ENCODE measurements at places on chromosomes 4 and X. TPM values are rescaled to one million over a fixed set of nuclear protein-coding genes. Genes with fewer than 3 reads are reported as not detected.

MAGEA1 gene
- total RNA-seq = not detected

DNA sequence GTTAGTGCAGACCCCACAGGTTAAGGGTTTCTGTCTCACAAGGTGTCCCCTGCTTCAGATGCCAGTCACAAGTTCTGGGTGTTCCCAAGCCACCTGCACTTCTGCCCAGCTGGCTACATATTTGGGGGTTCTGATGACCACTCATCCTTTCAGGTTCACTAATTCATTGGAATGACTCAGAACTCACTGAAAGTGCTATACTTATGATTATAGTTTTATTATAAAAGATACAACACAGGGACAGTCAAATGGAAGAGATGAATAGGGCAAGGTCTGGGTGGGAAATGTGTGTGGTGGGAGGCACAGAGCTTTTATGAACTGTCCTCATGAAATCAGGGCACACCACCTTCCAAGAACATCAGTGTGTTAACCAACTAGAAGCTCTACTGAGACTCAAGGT lies 97.7 kb upstream of the CASK start:
- H3K4me1 ChIP-seq = no peaks in the 10 kb centered on the region
- no peak for DNase-seq
- H3K36me3 ChIP-seq = no peaks in the 10 kb centered on the region

- no peaks in the 10 kb centered on the region for H3K36me3 ChIP-seq
- H3K4me1 ChIP-seq = no peaks in the 10 kb centered on the region
- H3K4me3 ChIP-seq = no peak overlapping the region
- no peak for DNase-seq
Observed at GRCh38 chr4:17072483-17072882, 174.0 kb upstream of the LDB2 start.

DNA sequence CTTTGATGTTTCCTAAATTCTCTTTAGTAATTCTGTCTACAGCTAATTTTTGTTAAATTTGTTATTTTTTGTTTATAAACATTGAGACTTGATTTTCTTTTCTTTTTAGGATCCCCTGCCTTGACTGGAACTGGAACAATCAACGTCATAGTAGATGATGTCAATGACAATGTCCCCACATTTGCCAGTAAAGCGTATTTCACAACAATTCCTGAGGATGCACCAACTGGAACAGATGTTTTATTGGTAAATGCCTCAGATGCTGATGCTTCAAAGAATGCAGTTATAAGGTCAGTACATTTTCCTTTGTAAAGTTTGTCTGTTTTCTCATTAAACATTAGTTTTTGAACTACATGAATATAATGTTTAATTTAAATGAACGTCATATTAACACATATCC lies 119.4 kb downstream of the FAT4 start:
- DNase-seq = no peak
- no peaks in the 10 kb centered on the region for H3K27me3 ChIP-seq
- no peak overlapping the region for H3K4me3 ChIP-seq
- no peaks in the 10 kb centered on the region for H3K36me3 ChIP-seq

- no peak overlapping the region for H3K4me3 ChIP-seq
- no peaks in the 10 kb centered on the region for H3K27me3 ChIP-seq
- no peak overlapping the region for H3K27ac ChIP-seq
- H3K4me1 ChIP-seq = no peaks in the 10 kb centered on the region
Observed at GRCh38 chr4:155304375-155304774, 72.4 kb downstream of the MAP9 start.

- H3K4me1 ChIP-seq = no peaks in the 10 kb centered on the region
- H3K36me3 ChIP-seq = no peaks in the 10 kb centered on the region
- H3K27ac ChIP-seq = no peak overlapping the region
- DNase-seq = no peak
Observed at GRCh38 chrX:88991583-88992132, 244.6 kb downstream of the CPXCR1 start.

DNA sequence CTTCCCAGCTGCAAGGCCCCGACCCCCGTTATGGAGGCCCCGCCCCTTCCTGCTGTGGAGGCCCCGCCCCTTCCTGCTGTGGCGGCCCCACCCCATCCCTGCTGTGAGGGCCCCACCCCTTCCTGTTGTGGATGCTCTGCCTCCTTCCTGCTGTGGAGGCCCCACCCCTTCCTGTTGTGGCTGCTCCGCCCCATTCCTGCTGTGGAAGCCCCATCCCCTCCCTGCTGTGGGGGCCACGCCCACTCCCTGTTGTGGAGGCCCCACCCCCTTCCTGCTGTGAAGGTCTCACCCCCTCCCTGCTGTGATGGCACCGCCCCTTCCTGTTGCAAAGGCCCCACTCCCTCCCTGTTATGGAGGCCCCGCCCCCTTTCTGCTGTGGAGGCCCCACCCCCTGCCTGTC lies 104.9 kb upstream of the PSAPL1 start:
- no peak overlapping the region for H3K4me3 ChIP-seq
- DNase-seq = no peak
- no peak overlapping the region for H3K27ac ChIP-seq

DNA sequence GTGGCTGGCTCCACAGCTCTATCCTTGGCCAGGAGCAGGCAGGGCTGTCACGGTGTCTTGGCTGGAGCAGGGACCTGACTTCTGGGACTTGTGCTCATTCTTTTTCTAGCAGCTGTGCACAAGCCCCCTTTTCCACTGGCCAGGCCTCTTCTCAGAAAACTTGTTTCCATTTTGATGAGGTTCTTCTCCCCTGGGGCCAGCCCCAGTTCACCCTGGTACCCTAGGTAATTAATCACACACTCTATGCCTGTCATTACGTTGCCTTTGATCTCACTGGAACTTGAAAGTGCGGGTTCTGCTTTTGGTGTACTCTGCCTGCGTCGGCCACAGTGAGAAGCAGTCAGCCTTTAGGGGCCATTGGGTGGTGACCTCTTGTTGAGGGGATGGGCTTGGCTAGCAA lies 26.6 kb downstream of the DRD5 start:
- no peak overlapping the region for H3K4me3 ChIP-seq
- DNase-seq = no peak
- H3K4me1 ChIP-seq = no peaks in the 10 kb centered on the region
- no peak overlapping the region for H3K27ac ChIP-seq
- H3K36me3 ChIP-seq = no peaks in the 10 kb centered on the region

- H3K36me3 ChIP-seq = no peaks in the 10 kb centered on the region
- no peak for DNase-seq
- H3K4me3 ChIP-seq = no peak overlapping the region
- no peak overlapping the region for H3K27ac ChIP-seq
- no peaks in the 10 kb centered on the region for H3K27me3 ChIP-seq
Observed at GRCh38 chr4:114998316-114998715, 115.1 kb downstream of the NDST4 start.

GRCh38 chrX:54708404-54708803 lies 89.7 kb downstream of the ITIH6 start:
- H3K27ac ChIP-seq = no peak overlapping the region
- H3K4me3 ChIP-seq = no peak overlapping the region
- H3K27me3 ChIP-seq = no peaks in the 10 kb centered on the region
- DNase-seq = no peak
- H3K36me3 ChIP-seq = no peaks in the 10 kb centered on the region
